ENCODE measurements at places on chromosomes 16 and 17.

DNA sequence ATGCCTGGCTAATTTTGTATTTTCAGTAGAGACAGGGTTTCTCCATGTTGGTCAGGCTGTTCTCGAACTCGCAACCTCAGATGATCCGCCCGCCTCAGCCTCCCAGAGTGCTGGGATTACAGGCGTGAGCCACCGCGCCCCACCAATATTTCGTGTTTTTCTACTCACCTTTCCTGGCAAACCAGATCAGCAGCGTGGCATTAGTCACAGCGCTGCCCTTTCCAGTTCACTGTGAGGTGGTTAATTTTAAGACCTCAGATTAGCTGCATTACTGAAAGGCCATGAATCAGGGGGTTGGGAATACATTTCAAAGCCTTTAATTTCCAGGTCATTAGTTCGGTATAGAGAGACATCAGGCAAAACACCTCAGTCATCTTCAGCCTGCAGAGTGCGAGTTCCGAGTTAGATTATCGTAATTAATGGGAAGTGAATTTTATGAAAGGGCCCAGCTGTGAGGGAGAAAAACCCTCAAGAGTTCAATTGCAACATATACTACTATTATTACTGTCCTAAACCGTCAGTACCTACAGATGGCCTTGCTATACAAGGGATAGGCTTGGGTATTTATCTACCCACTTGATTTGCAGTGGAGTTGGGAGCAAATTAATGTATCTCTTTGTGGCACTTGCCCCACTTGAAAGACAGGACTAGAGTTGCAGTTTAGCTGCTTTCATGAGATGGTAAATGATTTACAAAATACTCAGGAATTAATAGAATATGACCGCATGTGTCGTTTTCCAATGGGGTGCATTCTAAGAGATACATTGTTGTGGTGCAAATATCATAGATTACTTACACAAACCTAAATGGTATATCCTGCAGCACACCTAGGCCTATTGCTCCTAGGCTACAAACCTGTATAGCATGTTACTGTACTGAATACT, 2.1 kb upstream of the USP32 start:
- no peak for DNase-seq

DNA sequence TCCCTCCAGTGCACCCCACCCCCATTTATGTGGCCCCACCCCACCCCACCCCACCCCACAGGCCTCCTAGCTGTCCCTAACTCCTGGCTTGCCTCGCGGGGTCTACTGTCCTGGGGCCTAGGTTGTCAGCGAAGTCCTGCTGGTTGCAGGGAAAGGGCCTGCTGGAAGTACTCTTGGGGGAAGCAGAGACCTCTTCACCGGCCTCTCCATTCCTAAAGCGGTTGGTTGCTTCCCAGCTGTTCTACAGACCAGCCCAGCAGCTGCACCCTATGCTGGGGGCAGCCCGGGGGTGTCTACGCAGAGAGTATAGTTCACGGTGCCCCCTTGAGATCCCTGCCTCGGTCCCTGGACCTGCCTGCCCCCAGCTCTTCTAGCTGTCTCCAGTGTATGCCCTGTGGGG, 56.2 kb downstream of the BAIAP2 start:
- DNase-seq, result no peak

GRCh38 chr16:67714522-67714921, 4.6 kb downstream of the GFOD2 start:
- no peak for DNase-seq

DNA sequence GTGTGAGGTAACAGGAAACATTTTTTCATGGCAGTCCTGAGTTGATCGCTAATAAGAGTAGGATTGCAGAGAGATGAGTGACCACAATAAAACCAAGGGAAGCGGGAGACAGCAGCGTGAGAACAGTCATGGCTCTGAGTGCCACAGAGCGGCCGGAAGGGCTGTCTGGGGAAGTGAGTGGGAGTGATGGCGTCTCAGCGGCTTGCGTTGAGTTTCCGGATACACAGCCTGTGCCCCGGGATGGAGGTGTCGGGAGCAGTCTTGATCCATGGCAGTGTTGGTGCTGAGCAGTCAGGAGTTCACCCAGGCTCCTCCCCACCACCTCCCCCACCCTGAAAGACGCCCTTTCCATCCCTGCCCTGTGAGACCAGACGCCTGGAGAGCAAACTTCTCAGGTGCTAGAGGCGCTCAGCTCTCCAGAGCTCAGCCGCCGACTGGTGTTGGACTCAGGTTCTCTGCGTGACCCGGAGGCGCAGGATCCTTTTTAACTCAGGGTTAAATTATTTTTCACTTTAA, 59.8 kb downstream of the BANP start:
- no peak for DNase-seq

- DNase-seq, result peak; percentile 63
These were observed 652 bp upstream of the SLC25A19 start for GRCh38 chr17:75289832-75290337.

- no peak for DNase-seq
These were observed 45.1 kb downstream of the OMG start for GRCh38 chr17:31251970-31252328.

DNA sequence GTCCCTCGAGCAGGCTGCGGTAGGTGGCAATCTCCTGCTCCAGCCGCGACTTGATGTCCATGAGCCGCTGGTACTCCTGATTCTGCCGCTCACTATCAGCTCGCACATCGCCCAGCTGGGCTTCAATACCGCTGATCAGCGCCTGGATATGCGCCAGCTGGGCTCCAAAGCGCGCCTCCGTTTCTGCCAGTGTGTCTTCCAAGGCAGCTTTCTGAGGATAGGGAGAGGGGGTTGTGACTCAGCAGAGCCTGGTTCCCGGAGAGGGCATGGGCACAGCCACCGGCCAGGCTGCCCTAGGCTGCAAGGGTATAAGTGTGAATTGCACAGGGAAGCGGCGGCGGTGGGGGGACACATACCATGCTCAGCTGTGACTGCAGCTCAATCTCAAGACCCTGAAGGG, 4.3 kb downstream of the KRT19 start:
- DNase-seq, result no peak

DNA sequence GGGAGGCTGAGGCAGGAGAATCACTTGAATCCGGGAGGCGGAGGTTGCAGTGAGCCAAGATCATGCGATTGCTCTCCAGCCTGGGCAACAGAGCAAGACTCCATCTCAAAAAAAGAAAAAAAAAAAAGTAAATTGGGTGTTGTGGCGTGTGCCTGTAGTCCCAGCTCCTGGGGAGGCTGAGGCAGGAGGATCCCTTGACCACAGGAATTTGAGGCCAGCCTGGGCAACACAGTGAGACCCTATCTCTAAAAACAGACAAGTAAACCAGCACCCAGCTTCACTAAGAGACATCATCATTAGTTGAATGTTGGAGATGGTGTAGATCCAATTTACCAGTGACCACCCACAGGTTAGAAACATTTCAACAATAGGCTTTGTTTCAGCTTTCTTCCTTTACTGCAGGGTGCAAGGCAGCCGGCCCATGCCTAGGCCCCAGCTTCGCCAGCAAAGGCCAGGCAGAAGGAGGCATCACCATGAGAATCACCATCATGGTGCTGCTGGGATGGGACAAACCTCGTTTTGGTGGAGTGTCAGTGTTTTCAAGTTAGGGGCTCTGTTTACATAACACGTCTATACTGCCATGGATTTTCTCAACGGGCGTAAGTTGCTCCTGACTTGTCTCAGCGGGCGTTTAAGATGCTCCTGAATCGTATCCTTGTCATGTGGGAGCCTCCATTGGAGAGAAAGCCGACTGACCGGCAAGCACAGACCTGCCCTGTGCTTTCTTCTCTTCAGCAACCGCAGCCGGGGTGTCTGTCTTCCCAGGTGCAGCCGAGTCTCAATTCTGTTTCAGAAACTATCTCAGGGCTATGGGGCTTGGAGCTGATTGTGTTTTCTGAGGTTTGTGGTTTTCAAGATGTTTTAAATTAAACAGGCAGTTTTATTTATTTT, 7.3 kb downstream of the TCF25 start:
- no peak for DNase-seq

DNA sequence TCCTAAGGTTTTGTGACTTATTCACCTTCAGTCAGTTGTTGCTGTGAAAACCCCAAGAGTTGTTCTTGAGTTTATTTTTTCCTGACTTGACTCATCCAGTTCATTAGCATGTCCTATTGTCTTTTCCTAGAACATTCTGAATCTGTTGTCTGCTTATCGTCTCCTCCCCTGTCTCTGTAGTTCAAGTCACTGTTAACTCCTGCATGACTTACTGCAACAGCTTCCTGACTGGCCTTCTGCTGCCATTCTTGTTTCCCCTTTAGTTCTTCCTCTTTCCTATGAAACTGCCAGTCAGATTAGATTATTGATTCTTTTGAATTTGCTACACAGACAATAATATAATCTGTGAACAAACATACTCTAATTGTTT, 161.5 kb downstream of the FTO start:
- DNase-seq, result no peak

GRCh38 chr16:53191413-53191812, 136.6 kb downstream of the CHD9 start:
- no peak for DNase-seq

DNA sequence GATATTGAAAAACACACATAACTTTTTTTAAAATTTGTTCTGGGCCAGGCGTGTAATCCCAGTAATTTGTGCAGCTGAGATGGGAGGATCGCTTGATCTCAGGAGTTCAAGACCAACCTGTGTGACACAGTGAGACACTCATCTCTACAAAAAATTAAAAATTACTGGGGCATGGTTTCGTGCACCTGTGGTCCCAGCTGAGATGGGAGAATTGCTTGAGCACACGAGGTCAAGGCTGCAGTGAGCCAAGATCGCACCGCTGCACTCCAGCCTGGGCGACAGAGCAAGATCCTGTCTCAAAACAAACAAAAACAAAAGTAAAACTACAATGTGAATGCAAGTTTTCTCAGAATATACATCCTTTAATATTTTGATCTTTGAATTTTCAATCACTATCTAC, 15.1 kb downstream of the C16orf54 start:
- no peak for DNase-seq

- DNase-seq, result no peak
These were observed 51.9 kb downstream of the CDYL2 start for GRCh38 chr16:80752541-80752940.

DNA sequence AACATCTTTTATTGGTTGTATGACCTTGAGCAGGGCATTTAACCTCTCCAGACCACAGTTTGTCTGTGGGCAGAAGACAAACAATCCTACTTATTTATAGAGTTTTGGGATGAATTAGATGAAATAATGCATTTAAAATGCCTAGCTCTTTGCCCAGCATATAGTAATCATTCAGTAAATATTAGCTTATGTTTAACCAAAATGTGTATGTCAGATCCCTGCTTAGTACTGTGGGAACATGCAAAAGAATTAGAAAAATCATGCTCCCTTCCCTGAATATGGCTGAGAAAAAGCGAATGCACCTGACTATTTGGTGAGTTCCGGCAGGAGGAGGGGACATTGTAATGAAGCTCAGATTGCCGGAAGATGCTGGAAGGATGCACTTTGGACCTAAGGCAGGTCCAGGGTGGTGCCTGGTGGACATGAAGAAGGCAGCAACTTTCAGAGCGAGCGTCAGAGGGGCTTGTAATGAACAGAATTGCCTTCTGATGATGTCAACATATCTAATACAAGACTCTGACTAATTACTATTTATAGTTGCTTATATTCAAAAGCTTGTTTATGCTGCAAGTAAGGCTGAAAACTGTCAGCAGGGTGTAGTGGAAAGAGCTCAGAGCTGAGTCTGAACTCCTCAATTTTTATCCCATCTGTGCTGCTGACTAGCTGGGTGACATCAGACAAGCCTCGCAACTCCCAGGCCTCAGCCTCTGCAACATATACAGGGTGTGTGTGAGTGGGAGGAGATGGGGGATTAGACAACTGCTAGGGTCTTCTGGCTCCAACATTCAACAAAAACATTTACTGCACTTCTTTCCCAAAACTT, 221.2 kb downstream of the PRKCA start:
- no peak for DNase-seq

GRCh38 chr16:13018026-13018425, 116.6 kb downstream of the SHISA9 start:
- DNase-seq, result no peak

DNA sequence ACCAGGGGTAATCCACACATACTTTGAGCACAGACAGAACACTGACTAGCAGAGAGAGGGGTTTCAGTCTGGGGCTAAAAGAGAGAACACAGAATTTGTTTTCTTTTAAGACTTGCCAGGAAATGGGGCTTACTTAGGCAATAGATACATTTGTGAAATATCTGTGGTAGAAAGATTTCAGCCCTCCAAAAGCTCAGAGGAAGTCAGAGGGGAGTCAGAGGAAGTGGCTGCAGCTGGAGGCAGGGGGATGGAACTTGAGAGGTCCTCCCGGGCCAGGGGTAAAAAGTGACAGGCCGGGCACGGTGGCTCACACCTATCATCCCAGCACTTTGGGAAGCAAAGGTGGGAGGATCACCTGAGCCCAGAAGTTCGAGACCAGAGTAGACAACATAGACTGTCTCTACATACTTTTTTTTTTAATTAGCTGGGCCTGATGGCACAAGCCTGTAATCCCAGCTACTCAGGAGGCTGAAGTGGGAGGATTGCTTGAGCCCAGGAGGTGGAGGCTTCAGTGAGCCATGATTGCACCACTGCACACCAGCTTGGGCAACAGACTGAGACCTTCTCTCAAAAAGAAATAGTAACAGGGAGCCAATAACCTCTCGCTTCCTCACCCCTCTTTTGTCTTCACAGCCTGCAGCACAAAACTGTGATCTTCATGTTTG, 49.9 kb downstream of the NLRC5 start:
- no peak for DNase-seq

GRCh38 chr17:40086150-40087044, 14.0 kb downstream of the NR1D1 start:
- DNase-seq, result peak; percentile 38

DNA sequence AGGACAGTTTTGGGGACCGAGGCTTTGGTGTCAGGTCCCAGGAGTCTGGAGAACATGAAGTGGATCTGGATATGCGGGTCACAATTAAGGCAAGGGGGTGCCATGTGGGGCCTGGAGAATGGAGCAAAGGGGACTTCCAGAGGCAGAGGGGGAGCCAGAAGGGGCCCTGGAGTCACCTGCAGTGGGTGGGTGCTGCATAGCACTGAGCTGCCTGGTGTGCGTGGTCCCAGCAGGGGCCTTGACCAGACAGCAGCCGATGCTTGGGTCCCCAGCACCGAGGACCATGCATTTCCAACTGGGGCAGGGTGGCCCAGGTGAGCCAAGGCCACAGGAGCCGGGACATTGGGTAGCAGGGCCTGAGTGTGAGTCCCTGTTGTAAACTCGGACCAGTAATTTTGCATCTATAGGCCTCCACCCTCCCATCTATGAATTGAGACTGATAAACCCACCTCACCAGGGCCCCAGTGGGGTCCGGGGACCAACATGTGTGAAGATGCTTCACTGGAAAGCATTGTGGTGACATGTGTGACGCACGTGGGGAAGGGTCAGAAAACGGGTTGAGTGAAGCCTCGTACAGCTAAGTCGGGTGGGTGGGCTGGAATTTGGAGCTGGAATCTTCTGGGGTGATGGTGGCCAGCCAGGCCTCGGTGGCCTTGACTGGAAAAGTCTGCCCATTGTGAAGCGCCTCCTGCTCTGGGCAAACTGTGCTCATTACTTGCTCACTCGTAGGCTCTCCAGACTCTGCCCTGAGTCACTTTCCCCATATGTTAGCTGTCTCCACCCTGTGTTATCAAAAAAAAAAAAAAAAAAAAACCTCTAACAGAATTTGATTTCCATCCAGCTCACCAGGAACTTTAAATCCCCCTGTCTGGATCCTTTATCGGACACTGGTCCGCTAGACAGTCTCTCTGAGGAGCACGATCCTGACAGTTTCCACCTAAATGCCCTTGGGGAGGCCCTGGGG, 90.5 kb upstream of the ZNF469 start:
- DNase-seq, result no peak

All from T-cell (primary cell).